ENCODE measurements at places on chromosomes 12 and 14. TPM values are rescaled to one million over a fixed set of nuclear protein-coding genes. Genes with fewer than 3 reads are reported as not detected.

- no peak for DNase-seq
Measured at GRCh38 chr12:3967556-3968160, 94.5 kb upstream of the PARP11 start.

GRCh38 chr12:113405694-113406093 lies 2.0 kb upstream of the SDS start:
- DNase-seq: no peak

- DNase-seq: no peak
Measured at GRCh38 chr12:9363145-9363544, 154.9 kb upstream of the PZP start.

DNA sequence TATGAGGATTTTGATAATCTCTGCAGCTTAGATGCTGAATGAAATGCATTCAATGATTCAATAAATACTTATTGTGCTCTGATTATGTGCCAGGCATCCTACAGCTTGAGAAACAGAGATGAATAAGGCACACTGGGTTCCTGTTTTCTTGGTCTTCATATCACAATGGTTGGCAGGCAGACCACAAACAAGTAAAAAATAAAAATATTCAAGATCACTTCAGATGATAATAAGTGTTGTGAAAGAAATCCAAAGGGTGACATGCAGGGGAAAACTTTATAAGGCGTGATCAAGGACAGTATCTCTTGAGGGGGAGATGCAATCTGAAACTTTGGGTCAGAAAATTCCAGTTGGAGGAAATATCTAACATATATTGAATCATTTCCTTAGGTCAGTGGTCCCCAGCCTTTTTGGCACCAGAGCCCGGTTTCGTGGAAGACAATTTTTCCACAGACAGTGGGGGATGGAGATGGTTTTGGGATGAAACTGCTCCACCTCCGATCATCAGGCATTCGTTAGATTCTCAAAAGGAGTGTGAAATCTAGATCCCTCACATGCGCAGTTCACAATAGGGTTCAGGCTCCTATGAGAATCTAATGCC lies 73.7 kb upstream of the RAP1B start:
- DNase-seq: no peak

DNA sequence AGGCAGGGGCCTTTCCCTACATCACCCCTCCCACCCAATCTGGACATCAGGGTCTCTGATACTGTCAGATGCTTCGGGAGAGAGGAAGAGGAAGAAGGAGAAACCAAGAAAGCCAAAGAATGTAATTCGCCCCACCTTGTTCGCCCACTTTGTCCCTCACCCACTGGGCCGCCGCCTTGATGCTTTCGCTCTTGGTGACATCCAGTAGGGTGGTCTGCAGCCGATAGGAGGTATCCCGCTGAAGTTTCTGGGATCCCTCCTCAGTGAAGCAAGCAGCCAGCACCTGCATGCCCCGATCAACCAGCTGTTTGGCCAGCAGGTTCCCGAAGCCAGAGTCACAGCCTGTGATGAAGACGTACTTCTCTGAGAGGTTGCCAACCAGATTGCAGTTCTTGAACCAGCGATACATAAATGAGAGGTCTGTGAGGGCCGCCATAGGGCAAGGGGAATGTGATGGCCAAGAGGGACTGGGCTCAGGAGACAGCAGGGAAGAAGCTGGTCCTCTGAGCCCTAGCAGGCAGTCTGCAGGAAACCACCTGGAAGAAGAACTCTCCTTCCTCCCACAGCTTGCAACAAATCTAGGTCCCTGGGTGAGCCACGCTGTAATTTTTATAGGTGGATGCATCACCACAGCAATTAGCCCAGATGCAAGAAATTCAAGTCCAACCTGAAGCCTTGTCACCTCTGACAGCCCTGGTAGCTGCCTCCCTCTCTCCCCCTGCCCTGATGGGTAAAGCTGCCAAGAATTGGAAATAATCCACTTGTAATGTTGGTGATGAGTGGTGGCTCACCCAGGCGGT lies at the start of gene SDR9C7:
TSS of gene SDR9C7 (minus strand) at position 583 of the 800 bp plus-strand sequence. CDS start at position 436, 147 bp downstream.
- DNase-seq: no peak

DNA sequence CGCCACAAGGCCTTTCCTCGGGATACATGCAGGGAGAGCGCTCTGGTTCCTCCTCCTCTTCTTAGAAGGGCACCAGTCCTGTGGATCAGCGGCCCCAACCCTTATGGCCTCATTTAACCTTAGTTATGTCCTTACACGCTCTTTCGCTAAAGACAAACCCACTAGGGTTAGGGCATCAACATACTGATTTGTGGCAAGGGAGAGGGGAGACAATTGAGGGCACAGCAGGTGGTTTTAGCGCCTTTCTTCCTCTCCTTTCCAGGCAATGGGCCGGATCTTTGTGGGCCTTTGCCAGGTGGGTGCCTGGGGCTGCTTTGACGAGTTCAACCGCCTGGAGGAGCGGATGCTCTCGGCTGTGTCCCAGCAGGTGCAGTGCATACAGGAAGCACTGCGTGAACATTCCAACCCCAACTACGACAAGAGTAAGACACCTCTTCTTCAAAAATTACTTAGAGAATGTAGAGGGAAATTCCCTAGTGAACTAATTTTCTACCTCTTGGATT lies 43.6 kb downstream of the DYNC1H1 start:
- no peak for DNase-seq

DNA sequence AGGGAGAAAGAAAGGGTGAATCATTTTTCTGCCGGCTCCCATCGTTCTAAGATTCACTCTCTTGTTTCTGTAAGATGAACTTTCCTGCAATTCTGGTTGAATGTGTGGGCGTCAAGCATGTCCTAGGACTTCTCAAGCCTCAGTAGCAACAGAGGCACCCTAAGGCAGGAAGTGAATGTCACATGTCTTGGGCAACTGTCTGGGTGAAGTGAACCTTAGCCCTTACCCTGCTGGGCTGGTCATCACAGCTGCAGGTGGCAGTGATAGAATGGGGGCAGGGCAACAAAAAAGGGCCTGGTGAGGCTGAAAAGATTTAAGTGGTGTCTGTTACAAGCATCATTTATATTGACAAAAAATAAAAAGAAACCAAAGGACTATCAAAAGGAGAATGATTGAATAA lies 45.9 kb upstream of the CAND1 start:
- DNase-seq: no peak

DNA sequence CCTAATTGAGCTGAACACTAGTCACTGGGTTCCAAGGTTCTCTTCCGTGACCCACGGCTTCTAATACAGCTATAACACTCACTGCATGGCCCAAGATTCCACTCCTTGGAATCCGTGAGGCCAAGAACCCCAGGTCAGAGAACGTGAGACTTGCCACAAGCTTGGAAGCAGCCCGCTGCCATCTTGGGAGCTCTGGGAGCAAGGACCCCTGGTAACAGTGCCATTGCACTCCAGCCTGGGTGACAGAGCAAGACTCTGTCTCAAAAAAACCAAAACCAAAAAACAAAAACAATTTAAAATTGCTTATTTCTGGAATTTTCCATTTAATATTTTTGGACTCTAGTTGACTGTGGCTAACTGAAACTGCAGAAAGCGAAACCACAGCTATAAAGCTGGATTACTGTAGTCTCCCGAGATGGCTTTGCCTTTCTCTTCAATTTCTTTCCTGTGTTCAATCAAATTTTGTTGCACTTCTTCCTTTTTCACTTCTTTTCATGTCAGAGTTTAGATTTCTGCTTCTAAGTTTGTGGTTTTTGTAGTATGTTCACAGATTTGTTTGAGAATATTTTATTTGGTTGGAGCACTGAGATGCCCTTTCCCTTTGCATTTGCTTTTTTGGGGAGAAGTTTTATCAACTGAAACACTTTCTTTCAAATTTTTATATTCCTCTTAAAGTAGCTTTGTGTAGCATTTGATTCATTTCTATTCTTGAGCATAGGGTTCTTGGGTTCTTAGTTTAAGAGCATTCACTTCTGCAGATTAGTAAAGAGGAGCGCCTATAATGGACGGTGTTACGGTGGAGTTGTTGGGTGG lies 44.6 kb downstream of the DDHD1 start:
- DNase-seq: no peak

Gene B4GALNT1
- 48.6 TPM for total RNA-seq

Gene SIRT4
- 1.5 TPM for total RNA-seq

- DNase-seq: no peak
Measured at GRCh38 chr12:65881965-65882413, 57.7 kb downstream of the HMGA2 start.

DNA sequence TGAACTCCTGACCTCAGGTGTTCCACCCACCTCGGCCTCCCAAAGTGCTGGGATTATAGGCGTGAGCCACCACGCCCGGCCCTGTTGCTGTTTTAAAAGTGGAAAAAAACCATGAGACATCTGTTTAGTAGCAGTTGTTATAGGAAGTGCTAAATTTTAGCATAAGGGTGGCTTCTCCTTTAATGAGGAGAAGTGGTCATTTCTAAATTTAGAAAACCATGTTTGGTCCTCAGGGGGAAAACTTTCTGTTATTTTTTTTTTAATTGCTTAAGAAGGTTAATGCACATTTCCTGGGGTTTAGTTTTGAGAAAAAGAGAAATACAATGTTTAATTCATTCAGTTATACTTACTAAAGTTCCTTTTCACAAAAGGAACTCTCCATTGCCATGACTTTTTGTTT lies 102.1 kb downstream of the MYRFL start:
- no peak for DNase-seq

- DNase-seq: no peak
Measured at GRCh38 chr12:800401-800800, 48.0 kb downstream of the WNK1 start.

Gene CACNB3
- 40.5 TPM for total RNA-seq

DNA sequence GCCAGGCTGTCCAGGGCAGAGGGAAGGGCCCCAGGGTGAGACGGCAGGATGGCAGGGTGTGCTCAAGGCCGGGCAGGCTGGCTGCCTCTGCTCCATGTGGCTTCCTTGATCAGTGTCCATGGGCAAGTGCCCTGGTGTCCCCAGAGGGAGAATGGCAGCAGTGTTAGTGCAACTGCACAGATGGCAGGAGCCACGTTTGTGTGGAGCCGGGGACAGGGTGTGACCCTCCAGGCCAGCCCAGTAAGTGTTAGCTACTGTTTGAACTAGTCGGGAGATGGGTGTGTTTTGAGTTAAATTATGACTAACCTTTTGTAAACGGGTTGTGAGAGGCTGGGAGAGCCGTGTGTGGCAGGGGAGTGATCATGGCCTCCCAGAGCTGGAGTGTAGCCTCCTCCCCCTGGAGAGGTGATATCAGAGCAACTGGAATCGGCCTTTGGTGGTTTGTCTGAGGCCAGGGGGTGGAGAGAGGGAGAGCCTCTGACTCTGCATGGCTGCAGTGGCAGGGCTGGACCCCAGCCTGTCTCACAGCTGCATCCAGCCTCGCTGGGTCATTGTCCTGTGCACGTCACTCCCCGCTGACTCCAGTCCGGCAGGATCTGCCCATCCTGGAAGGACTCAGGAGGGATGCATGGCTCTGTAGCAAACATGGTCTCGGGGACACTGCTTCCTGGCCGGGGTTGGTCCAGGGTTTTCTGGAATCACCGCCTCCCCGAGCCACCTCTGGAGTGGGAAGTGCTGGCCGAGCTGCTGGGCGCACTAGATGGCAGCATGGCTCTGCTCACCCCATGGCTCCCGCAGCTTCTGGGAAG lies 27.8 kb downstream of the AACS start:
- no peak for DNase-seq
